Esophagus squamous epithelium (tissue), 5 donors: ENCODE measurements at places on chromosomes 13 and 19.

DNA sequence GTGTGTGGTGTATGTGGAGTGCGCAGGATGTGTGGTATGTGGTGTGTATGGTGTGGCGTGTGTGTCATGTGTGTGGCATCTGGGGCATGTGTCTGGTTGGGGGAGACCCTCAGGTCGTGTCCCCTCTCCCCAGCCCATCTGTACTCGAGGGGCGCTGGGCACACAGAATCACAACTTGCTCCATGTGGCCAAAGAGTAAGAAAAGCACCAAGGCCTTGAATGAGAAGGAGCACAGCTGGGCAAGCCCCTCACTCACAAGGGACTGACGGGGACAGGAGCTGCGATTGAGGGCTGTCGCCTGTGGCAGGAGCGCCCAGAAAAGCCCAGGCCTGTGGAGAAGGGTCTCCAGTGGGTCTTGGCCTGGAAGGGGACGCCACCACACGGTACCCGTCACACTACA is 62.8 kb downstream of the PEPD start:
- H3K27ac ChIP-seq = no peak overlapping the region
- H3K27me3 ChIP-seq = no peaks in the 10 kb centered on the region
- no peak for DNase-seq

GRCh38 chr13:65036999-65037398 is 2193.1 kb downstream of the PCDH9 start:
- no peaks in the 10 kb centered on the region for H3K4me1 ChIP-seq
- no peaks in the 10 kb centered on the region for H3K36me3 ChIP-seq
- no peak overlapping the region for H3K27ac ChIP-seq
- no peaks in the 10 kb centered on the region for H3K27me3 ChIP-seq

DNA sequence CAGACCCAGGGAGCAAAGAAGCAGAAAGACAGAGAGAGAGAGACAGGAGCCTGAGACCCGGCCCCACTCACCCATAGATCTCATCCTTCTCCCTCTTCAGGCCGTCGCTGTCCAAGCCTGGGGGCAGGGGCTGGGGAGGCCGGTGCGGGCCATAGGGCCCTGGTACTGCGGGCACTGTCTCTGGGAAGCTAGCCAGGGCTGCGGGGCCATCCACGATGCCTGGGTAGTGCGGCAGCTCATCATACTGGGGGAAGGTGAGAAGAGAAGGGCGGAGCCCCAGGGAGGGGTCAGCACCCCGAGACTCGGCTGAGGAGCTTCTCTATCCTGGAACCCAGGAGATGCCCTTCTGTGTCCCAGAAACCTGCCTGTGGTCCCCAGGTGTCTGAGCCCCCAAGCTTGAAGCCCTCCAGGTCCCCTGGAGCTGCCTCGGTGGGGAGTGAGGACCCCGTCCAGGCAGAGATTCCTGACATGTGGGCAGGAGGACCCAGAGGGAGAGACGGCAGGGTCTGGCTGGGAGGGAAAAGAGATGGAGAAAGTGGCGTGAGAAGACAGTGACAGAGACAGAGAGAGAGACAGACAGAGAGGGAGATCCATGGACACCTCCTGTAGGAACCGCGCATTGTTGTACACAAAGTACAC is 2.1 kb downstream of the MEIS3 start:
- H3K4me1 ChIP-seq = peaks cover 7% of the 10 kb centered on the region
- no peaks in the 10 kb centered on the region for H3K27me3 ChIP-seq
- H3K36me3 ChIP-seq = no peaks in the 10 kb centered on the region
- DNase-seq = no peak
- H3K27ac ChIP-seq = no peak overlapping the region

- no peaks in the 10 kb centered on the region for H3K27me3 ChIP-seq
- no peak overlapping the region for H3K27ac ChIP-seq
- H3K4me1 ChIP-seq = no peaks in the 10 kb centered on the region
These were observed 1124.9 kb downstream of the EFNB2 start for GRCh38 chr13:105410602-105411001.

DNA sequence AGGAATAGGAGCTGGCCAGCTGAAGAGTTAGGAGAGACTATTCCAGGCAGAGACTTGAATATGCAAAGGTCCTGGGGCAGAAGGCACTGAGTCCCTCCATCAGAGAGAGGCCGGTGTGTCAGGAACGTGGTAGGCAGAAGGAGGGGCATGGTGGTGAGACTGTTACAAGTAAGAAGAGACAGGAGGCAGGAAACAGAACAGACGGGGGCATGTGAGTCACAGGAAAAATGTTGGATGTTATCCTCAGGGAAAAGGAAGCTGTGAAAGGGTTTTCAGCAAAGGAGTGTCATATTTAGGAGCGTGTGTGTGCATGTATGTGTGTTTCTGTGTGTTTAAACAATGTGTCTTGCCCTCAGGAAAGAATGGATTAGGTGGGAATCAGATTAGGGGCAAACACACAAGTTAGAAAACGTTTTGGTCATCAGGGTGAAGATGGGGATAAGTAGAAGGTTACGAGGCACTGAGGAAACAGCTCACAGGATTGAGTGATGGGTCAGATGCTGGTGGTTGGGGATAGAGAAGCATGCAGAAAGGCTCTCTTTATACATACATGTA is 1.1 kb downstream of the EDDM13 start:
- DNase-seq = no peak
- no peaks in the 10 kb centered on the region for H3K36me3 ChIP-seq
- H3K4me1 ChIP-seq = no peaks in the 10 kb centered on the region
- no peaks in the 10 kb centered on the region for H3K27me3 ChIP-seq

DNA sequence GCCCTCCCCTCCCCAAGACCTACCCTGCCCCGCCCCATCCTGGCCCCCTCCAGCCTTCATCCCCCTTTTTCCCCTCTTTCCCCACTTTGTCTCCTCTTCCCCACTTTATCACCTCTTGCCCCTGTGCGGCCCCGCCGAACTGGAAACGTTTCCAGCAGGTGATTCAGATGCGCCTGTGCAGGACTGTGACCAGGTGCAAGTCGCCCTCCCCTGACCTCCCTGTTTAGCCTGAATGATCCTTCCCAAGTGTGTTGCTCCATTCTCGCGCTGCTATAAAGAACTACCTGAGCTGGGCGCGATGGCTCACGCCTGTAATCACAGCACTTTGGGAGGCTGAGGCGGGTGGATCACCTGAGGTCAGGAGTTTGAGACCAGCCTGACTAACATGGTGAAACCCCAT is 25.9 kb downstream of the ZNF791 start:
- peaks cover 10% of the 10 kb centered on the region for H3K4me1 ChIP-seq
- DNase-seq = no peak
- no peak overlapping the region for H3K4me3 ChIP-seq
- H3K27ac ChIP-seq = no peak overlapping the region
- H3K27me3 ChIP-seq = no peaks in the 10 kb centered on the region

- no peaks in the 10 kb centered on the region for H3K27me3 ChIP-seq
- no peaks in the 10 kb centered on the region for H3K4me1 ChIP-seq
- no peaks in the 10 kb centered on the region for H3K36me3 ChIP-seq
- H3K4me3 ChIP-seq = no peak overlapping the region
These were observed 500.8 kb upstream of the PCDH20 start for GRCh38 chr13:61916483-61916882.

GRCh38 chr13:35765366-35765765 is 288.9 kb upstream of the MAB21L1 start:
- H3K27me3 ChIP-seq = no peaks in the 10 kb centered on the region
- DNase-seq = no peak
- H3K36me3 ChIP-seq = no peaks in the 10 kb centered on the region
- H3K4me3 ChIP-seq = no peak overlapping the region

DNA sequence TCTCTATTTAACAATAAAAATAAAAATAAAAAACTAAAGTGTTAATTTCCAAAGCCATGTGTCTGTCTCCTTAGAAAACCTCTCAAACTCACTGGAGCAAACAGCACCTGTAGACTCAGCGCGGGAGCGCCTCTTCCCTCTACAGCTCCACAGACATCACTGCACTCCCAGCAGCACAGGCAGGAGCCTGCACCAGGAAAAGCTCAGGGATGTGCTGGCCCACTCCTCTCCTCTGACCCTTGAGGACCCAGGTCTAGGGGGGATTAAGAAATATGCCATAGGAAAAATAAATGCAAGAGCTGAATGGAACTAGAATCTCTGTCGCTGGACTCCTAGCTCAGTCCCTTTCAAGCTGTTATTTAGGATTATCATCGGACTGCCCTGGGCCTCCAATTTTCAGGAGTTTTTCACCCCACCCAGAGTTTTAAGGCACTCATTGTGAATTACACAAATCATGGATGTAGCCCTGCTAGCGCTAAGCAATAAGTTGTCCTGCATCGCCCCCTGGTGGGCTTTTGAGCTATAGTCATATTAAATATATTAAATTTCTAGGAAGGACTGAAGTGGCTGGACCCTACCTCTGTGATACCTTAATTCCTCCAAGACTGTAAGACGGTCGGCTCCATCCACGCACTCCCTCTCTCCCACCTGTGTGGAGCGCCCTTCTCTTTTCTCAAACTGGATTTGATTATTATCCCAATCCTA is 333.9 kb downstream of the UQCRFS1 start:
- no peaks in the 10 kb centered on the region for H3K4me1 ChIP-seq
- no peaks in the 10 kb centered on the region for H3K27me3 ChIP-seq

DNA sequence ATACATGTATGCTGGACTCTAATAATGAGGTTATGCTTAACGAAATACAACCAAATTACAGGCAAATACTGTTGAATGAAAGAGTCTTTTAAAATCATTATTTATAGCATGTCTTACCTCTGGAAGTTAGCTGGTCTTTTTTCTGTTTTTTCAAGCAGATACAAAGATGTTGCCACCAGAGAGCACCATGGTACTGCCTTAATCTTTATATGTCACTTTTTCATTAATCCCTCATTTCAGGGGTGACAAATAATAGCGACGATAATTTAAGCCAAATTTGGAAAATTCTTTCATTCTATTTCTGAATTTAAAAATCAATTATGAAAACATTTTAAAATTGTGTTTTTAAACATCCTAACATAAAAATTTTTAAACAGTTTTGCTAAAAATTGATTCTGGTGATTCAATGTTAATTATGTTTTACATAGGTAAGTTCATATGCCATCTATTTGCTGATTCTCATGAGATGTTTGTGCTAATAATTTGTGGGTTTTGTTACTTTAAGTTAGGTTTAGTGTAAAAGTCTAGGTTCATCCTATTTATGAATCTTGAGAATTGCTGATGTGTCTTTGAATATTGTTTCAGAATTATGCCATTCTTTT is 379.3 kb upstream of the SGCG start:
- no peaks in the 10 kb centered on the region for H3K27me3 ChIP-seq
- no peak overlapping the region for H3K27ac ChIP-seq
- H3K36me3 ChIP-seq = no peaks in the 10 kb centered on the region
- DNase-seq = no peak
- no peak overlapping the region for H3K4me3 ChIP-seq

DNA sequence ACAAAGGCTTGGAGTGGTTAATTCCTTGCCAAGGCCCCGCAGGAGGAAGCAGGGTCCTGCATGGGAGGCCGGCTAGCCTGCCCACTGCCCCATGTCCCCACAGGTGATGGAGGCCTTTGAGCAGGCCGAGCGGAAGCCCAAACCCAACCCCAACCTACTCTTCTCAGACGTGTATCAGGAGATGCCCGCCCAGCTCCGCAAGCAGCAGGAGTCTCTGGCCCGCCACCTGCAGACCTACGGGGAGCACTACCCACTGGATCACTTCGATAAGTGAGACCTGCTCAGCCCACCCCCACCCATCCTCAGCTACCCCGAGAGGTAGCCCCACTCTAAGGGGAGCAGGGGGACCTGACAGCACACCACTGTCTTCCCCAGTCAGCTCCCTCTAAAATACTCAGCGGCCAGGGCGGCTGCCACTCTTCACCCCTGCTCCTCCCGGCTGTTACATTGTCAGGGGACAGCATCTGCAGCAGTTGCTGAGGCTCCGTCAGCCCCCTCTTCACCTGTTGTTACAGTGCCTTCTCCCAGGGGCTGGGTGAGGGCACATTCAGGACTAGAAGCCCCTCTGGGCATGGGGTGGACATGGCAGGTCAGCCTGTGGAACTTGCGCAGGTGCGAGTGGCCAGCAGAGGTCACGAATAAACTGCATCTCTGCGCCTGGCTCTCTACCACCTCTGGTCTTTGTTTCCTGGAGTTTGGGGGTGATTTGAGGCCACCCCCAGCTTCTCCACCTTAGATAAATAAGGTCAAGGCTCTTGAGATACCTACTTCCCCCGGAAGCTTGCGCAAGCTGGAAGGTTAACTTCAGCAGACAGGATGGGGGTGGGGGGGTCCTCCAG is 2.6 kb downstream of the B3GNT8 start:
- H3K36me3 ChIP-seq = peaks cover 71% of the 10 kb centered on the region
- peaks cover 41% of the 10 kb centered on the region for H3K4me1 ChIP-seq
- H3K4me3 ChIP-seq = peak overlapping the region; percentile 60
- no peaks in the 10 kb centered on the region for H3K27me3 ChIP-seq
- no peak for DNase-seq

DNA sequence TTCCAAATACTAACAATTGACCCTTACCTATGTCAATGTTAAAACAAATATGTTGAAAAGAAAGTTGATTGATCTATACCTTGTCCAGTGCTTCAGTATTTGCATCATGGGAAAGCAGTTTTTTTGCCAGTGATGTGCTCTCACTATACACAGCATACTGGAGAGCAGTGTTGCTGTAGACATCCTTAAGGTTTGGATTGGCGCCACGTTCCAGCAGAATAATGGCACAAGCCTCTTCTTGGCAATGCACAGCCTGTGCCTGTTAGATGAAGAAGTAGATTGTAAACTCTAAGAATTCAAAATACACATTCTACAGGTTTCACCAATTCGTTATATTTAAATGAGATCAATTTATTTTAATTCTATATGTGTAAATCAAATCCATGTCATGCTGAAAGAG is 43.9 kb upstream of the C1QTNF9B start:
- no peak overlapping the region for H3K27ac ChIP-seq
- H3K36me3 ChIP-seq = no peaks in the 10 kb centered on the region
- no peak overlapping the region for H3K4me3 ChIP-seq
